Stomach (tissue), 19 donors: ENCODE measurements at places on chromosomes 13 and 19. TPM values are rescaled to one million over a fixed set of nuclear protein-coding genes. Genes with fewer than 3 reads are reported as not detected.
A peak's percentile ranks its signal among the peaks of the same experiment; 100 is the strongest.

Gene ZNF541
- not detected for total RNA-seq

Gene CA11
- total RNA-seq: 29.2 TPM

Gene RPS5
- total RNA-seq: 801 TPM

Gene GPR12
- total RNA-seq: 0.18 TPM

Gene SCEL
- not detected for total RNA-seq

Gene TNNI3
- total RNA-seq: not detected

Gene TEX26
- not detected for total RNA-seq

Gene KIRREL2
- total RNA-seq: not detected

Gene KL
- total RNA-seq: 0.45 TPM

GRCh38 chr13:52812941-52813340 is 35.5 kb downstream of the PCDH8 start:
- DNase-seq: no peak

DNA sequence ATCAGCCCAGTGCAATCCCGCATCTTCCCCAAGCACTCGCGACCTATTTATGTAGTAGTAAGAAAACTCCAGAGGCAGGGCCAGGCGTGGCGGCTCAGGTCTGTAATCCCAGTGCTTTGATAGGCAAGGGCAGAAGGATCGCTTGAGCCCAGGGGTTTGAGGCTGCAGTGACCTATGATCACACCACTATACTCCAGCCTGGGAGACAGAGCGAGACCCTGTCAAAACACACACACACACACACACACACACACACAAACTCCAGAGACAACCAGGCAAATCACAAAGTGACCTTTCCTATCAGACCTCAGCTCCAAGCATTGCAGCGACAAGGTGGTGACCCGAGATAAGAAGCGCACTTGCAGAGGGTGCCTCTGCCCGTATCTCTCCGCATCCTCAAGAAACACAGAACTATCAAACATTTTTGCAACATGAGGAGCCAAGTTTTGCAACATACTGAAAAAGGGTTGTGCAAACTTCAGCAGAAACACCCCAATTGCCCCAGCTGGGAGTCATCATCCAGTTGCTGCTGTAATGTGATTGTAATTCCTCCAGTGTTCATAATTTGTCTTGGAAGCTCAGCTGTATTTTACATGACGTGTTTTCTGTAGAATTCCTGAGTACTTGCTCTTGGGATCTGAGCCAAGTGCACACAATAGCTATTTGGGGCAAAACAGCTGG is 8.7 kb upstream of the KLF2 start:
- no peak for DNase-seq

GRCh38 chr13:73958657-73959397 is 175.4 kb downstream of the KLF12 start:
- DNase-seq: no peak

DNA sequence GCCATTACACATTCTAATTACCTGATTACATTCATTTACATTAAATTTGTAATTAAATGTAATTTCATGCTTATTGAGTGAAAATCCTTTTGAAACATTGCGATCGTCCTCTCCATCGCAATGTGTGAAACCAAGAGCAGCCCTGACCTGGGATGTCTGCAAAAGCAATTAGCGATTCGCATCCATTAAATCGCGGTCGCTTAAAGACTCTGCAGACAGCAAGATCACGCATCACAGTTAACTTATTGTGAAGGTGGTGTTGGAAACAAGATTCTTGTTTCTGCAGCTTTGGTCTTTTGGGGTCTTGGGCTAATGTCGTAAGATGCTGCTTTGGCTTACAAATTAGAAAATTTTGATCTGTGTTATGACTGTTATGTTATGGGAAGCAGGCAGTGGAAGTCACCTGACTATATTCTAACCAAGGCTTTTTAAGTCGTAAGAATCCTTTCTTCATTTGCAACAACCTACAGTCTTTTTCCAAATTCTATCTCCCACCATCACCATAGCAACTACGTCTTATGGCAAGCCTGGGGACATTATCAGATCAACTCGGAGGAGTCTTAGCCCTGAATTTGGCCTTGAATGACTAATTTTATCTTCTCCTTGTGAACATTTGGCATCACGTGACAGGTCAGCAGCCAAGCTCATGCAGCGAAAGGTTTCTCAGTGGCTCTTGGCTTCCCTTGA is 142.8 kb upstream of the SOX1 start:
- no peak for DNase-seq

GRCh38 chr13:80006940-80007339 is 334.0 kb downstream of the SPRY2 start:
- no peak for DNase-seq

DNA sequence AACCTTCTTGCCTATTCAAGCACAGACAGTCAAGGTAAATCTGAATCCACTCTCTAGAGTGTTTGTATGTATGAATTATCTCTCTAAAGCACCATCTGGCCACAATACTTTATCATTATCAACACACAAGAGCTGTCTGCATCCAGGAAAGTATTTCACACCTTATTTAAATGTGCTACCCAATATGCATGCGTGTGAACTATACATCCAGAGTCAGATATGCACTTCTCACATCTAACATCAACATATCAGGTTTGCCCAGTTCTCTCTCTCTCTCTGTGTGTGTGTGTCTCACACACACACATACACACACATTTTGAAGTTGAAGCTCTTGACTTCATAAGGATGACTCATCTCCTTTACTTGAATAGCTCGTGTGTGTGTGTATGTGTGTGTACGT is 697.5 kb upstream of the PCDH20 start:
- DNase-seq: peak; percentile 9

DNA sequence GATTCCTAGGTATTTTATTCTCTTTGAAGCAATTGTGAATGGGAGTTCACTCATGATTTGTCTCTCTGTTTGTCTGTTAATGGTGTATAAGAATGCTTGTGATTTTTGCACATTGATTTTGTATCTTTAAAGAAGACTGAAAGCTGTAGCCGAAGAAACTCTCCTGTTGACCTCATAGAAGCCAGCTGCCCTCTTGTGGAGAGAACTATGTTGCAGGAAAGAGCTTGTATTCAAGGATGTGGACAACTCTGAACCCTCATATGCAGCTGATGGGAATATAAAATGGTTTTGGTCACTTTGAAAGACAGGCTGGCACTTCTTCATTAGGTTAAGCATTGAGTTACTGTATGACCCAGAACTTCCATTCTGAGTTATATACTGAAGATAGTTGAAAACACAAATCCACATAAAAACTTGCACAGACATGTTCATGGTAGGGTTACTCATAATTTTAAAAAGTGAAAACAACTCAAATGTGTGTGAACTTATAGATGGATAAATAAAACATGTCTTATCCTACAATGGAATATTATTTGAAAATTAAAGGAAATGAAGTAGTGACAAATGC is 65.8 kb upstream of the SLITRK6 start:
- DNase-seq: peak; percentile 9

DNA sequence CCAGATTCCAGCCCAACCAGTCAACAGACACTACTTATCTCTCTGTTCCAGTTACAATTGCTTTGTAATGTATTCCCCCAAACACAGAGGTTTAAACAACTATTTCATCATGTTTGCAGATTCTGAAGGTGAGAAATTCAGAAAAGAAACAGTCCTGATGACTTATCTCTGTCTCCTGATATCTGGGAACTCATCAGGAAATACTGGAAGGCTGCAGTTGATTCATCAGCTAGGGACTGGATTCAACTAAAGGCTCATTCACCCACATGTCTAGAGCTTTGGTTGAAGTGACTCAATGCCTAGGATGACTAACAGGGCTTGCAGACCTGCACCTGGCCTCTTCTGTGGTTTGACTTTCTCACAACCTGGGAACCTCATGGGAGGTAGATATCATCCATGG is 56.6 kb upstream of the GPC6 start:
- no peak for DNase-seq

DNA sequence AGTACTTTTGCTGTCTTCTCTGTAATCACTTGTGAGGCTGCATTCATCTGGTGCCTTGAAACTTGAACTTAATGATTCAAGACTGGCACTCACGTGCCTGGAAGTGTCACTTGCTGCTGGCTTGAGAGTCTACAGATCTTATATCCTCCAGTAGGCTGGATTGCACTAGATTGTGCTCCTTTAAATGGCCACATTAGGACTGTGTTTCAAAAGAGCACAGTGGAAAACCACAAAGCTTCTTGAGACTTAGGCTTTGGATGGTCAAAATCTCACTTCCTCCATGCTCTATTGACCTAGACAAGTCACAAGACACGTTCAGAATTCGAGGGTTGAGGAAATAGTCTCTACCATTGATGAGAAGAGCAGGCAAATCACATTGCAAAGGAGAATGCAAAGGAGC is 1278.8 kb upstream of the MIR17HG start:
- DNase-seq: no peak

DNA sequence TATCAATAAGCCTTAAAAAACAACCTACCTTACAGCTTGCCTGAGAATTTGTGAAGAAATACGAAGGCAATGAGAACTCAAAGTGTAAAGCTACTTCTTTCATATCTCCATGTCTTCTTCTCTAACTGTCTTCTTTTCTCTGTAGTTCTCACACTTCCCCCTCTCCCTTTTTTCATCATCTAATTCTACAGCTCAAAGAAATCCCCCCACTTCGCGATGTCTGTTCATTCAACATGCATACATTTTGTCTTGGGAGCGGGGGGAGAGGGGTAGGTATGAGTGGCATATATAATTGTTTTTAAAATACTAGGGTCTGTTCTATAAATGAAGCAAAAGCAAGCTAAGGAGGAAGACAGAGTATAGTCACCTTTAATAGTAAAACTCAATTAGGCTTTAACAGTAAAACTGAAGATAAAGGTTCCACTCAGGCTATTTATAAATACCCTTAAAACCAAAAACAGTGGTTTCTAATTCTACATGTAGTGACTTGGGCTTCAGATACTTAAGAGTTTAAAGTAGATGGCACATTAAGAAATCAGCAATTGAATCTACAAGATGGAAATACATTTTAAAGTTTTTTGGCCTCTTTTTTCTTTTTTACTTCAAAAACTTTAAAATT is 106.9 kb downstream of the KLF12 start:
- no peak for DNase-seq

- no peak for DNase-seq
Observed at GRCh38 chr13:52703482-52703881, 36.1 kb downstream of the CNMD start.

DNA sequence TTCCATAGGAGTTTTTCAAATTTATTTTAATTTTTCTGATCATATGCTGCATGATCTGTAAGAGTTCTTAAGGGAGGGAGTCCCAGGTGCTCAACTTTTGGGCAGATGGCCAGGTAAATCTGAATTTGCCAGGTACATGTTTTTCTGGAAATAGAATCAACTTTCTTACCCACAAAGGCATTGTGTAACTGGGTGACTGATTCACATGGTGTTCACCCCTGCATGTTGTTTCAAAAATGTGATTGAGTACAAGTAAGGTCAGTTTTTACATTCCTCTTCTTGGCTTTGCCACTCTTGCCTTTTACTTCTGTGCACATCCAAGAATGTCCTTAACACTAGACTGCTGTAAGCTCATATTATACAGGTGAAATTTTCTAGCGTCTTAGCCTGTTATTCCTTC is 30.4 kb downstream of the RB1 start:
- DNase-seq: no peak

- peak; percentile 88 for DNase-seq
Observed at GRCh38 chr19:19145684-19146608, 7.7 kb upstream of the TMEM161A start.

- DNase-seq: no peak
Observed at GRCh38 chr13:67204764-67205163, 25.4 kb downstream of the PCDH9 start.

- DNase-seq: peak; percentile 19
Observed at GRCh38 chr19:30670011-30670329, 297.8 kb downstream of the ZNF536 start.
